Epithelial cell of proximal tubule (primary cell): ENCODE measurements at places on chromosomes 5 and 9. TPM values are rescaled to one million over a fixed set of nuclear protein-coding genes. Genes with fewer than 3 reads are reported as not detected.

Gene ARL14EPL
- total RNA-seq, result 0.17 TPM in 1 of 2 replicates, not detected in the other

Gene OR13C3
- not detected in 2 replicates for total RNA-seq

Gene C5orf34
- 3.6 and 6.9 TPM in 2 replicates for total RNA-seq

Gene NR6A1
- total RNA-seq, result 1.1 and 2.0 TPM in 2 replicates

Gene GARIN3
- not detected in 2 replicates for total RNA-seq
